ENCODE measurements at places on chromosomes 2 and 18.

- no peak for DNase-seq
These were observed 458.7 kb upstream of the GCFC2 start for GRCh38 chr2:76169276-76170008.

- no peak for DNase-seq
These were observed 23.0 kb upstream of the LYPD6B start for GRCh38 chr2:149015501-149015900.

DNA sequence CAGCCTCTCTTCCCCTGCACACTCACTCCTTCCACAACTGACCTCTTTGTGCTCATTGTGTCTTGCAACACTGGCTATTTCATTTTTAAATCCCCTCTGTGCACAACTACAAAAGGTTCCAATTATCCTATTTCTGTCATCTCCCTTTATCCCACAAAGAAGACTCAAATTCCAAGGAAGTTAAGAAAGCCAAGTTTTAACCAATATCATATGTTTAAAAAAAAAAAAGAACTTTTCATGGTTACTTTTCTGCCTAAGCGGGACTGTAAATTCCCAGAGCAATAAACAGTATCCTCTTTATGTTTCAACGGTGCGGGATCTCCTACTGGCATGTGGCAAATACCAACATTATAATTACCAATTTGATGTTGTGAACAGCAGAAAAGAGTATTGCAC lies 83.8 kb downstream of the DOCK10 start:
- DNase-seq, result no peak

DNA sequence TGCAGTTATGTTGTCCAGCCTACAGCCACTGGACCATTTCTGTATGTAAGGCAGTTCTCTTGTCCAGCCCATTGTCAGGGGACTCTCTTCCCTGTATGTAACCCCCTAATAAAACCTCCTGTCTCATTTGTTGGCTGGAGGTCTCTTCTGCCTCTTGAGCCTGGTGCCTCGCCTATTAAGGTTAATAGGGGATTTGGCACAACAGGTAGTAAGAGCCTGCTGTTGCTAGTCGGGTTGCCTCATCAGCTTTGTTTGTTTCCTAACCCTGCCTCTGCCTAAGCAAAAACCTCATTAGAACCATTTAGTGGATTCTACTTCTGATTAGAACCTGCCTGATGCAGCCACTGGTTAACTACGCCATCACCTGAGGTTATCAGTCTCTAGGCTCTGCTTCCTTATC lies 62.2 kb upstream of the STPG4 start:
- DNase-seq, result no peak

DNA sequence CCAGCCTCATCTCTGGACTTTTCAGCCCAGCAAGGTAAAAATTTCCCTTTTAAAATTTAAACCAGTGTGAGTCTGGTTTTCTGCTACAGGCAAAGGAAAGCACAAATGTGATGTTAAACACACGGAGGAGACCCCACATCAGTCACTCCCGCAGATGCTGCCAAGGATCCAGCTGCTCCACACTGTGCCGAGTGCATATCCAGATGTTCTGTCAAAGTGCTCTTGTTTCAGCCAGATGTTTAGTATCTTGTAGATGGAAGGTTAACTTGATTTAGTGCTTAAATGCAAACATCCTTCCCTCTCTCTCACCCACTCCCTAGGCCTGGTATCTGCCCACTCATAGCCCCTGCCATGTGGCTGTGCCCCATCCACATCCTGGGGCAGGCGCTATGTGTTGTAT lies 15.8 kb upstream of the ATOH8 start:
- no peak for DNase-seq

- no peak for DNase-seq
These were observed 9.7 kb upstream of the KCNE4 start for GRCh38 chr2:223042284-223042683.

DNA sequence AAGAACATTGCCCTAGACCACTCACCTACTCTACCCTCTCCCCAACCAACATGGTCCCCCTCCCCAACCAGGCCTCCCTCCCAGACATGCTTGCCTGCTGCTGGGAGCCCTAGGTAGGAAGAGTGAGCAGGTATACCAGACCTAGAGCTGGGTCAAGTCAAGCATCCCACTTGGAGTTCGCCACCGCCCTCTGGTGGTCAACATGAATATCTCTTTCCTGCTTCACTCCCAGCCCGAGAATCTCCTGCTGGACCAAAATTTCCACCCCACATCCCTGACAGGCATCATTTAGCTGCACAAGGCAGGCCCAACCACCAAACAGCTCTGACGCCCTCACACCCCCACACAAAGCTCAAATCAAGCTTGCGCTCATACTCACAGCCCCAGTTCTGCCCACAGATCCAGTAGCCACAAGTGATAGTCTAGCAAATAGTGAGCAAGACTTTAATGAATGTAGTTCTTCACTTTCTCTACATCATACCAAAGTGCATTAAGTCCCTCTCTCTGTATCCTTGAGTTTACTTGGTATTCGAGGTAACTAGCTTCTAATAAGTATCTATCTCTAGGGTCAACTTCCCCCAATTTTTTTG lies 116.0 kb downstream of the TNS1 start:
- DNase-seq, result peak; percentile 37

DNA sequence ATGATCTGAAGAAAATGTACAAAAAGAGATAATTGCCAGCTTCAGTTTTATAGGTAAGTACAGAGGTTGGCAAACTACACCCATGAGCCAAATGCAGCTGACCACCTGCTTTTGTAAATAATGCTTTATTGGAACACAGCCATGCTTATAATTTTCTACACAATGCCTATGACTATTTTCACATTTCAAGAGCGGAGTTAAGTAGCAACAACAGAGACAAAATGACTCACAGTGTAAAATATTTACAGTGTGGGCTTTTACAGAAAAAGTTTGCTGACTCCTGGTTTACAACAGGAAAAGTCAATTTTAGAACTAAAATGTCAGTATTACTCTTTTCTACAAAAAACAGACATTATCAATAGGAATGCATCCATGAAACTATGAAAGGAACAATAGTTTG lies 26.0 kb downstream of the CWC22 start:
- no peak for DNase-seq

DNA sequence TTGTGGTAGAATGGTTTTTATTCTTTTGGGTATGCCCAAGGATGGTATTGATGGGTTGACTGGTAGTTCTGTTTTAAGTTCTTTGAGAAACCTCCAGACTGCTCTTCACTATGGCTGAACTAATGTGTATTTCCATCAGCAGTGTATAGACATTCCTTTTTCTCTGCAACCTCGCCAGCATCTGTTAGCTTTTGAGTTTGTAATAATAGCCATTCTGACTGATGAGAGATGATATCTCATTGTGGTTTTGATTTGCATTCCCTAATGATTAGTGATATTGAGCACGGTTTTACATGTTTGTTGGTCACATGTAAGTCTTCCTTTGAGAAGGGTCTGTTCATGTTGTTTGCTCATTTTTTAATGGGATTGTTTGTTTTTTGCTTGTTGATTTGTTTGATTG lies 1348.7 kb upstream of the NXPH2 start:
- no peak for DNase-seq

- DNase-seq, result no peak
These were observed 259.2 kb downstream of the OSR1 start for GRCh38 chr2:19099181-19099580.

GRCh38 chr2:127735044-127735443 lies 33.7 kb downstream of the SFT2D3 start:
- DNase-seq, result no peak

DNA sequence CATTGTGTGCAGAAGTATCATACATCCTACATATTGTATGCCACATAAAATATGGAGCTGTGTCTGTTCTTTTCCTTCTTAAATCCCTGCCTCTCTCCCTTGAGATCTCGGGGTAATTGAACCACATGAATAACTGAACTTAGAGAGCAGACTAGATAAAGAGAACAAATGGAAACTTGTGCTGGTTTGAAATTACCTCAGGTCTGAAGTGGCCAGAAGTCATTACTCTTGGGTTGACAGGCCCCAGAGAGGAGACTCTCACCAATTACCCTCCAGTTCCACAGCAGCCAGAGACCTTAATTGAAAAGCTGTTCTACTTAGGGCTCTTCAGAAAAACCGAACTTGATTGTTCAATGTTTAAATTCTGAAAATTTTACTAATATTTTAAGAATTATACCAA lies 5.0 kb upstream of the ADAM17 start:
- no peak for DNase-seq

GRCh38 chr18:39966275-39966674 lies 1988.8 kb upstream of the PIK3C3 start:
- no peak for DNase-seq

GRCh38 chr18:76448256-76449110 lies 46.6 kb downstream of the ZNF516 start:
- DNase-seq, result no peak

DNA sequence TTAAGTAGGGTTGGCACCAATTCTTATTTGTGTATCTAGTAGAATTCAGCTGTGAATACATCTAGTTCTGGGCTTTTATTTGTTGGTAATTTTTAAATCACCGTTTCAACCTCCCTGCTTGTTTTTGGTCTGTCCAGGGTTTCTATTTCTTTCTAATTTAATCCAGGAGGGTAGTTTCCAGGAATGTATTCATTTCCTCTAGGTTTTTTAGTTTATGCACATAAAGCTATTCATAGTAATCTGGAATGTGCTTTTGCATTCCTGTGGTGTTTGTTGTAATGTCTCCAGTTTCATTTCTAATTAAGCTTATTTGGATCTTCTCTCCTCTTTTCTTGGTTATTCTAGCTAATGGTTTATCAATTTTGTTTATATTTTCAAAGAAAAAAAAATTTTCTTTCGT lies 1361.8 kb upstream of the DDX18 start:
- DNase-seq, result no peak

GRCh38 chr2:221153226-221153625 lies 418.9 kb downstream of the EPHA4 start:
- DNase-seq, result no peak

GRCh38 chr2:219368690-219369191 lies 19.0 kb downstream of the DNPEP start:
- no peak for DNase-seq

GRCh38 chr2:109203246-109204011 lies 74.4 kb downstream of the SH3RF3 start:
- no peak for DNase-seq

- no peak for DNase-seq
These were observed 174.1 kb upstream of the ALPP start for GRCh38 chr2:232204457-232204931.

DNA sequence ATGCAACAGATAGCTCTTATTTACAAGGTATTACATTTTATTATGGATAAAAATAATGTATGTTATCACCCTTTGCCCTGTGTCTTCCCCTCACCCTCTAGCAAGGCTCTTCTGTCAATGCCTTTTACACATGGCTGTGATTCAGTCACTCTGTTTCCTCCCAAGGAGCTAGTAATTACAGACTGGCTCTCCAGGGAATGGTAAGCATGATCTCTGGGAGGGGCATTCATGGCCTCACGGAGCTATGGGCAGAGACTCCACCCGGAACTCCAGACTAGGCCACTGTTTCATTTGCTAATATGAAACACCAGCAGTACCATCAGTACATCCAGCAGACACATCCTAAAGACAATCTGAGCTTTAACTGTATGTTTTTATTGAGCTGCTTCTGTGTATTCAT lies 410.9 kb upstream of the CYRIA start:
- DNase-seq, result no peak

GRCh38 chr18:23453680-23454058 lies 582 bp downstream of the RIOK3 start:
- no peak for DNase-seq

DNA sequence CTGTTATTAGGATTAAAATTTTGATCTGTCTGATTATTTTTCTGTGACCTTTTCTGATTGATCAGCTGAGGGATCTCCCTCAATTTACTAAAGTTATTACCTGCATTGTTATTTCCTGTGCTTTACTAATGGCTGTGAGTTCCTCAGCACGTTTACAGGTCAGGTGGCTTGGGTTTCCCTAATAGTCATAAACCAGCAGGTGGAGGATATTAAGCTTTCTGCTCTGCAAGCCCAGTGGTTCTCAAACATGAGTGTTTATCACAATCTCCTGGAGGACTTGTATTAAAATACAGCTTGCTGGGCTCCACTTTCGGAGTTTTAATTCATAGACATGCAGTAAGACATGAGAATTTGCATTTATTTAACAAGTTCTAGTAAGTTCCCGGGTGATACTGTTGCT lies 22.4 kb upstream of the UGP2 start:
- DNase-seq, result peak; percentile 32

GRCh38 chr2:85583667-85584353 lies 421 bp upstream of the VAMP5 start:
- DNase-seq, result no peak

- DNase-seq, result no peak
These were observed 129.5 kb upstream of the NYAP2 start for GRCh38 chr2:225270053-225270452.

GRCh38 chr18:44791520-44791919 lies 110.8 kb downstream of the SETBP1 start:
- no peak for DNase-seq

GRCh38 chr2:10375570-10376281 lies 72.4 kb downstream of the ODC1 start:
- peak; percentile 13 for DNase-seq

DNA sequence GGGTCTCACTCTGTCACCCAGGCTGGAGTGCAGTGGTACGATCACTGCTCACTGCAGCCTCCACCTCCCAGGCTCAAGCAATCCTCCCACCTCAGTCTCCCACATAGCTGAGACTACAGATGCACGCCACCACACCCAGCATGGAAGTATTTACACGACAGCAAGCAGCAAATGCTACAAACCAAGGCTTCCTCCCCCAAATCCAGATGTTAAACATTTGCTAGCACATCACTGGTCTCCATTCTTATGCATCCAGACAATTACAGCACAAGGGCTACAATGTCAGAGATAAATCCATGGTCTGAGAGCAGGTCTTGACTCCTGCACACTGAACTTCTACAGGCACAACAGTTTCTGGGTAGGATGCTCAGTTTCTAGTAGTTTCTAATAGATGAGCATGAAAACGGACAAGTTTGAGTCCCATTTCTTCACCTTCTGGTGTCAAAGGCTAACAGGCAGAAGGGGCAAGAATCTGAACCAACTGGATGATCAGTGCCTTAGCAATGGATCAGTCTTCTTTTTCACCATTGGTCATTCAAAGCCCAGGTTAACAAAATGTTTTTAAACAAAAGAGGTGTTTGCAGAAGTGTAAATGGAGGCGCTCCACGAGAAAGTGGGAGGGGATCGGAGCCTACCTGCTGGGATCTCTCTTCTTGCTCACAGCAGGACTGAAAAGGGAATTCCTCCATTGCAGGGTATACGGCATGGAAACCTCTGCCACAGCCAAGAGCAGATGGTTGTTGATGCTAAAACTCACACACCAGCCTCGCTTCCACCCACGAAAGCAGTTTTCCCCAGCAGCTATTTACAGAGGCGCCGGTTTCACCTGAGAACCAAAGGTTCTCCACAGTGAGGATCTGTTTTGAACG lies 135.0 kb upstream of the ARL4C start:
- no peak for DNase-seq
